Kidney glomerular epithelial cell (primary cell): ENCODE measurements at places on chromosomes 16 and 17.
A peak's percentile ranks its signal among the peaks of the same experiment; 100 is the strongest.

DNA sequence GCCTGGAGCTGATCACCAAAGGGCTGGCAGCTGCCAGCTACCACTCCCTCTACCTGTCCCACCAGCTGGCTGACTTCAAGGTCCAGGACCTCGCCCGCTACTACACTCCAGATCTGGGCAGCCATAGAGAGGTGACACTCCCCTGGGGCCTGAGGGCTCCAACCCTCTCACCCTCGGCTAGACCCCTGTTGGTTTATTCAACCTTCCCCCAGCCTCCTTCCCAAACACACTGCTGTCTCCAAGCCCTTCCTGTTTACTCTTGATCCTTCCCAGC is 18.0 kb downstream of the ALOX12B start:
- no peak for DNase-seq

DNA sequence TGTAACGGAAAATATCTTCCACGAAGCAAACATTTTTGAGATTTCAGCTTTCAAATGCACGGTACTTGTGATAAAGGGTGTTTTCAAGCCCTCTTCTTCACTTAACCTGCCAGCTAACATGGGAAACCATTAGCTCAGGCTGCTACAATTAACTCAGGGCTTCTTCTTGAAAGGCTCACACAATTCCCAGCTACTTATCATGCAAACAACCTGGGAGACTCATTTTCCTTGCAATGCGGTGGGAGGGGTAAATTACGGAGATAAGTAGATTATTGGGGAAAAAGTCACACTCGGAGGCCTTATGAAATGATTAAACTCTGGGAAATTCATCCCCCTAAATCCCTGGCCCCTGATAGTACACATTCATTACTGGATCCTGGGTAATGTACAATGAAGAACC is 266.4 kb downstream of the STX8 start:
- DNase-seq = no peak

- DNase-seq = no peak
These were observed 113.1 kb downstream of the ZFHX3 start for GRCh38 chr16:72934636-72935403.

DNA sequence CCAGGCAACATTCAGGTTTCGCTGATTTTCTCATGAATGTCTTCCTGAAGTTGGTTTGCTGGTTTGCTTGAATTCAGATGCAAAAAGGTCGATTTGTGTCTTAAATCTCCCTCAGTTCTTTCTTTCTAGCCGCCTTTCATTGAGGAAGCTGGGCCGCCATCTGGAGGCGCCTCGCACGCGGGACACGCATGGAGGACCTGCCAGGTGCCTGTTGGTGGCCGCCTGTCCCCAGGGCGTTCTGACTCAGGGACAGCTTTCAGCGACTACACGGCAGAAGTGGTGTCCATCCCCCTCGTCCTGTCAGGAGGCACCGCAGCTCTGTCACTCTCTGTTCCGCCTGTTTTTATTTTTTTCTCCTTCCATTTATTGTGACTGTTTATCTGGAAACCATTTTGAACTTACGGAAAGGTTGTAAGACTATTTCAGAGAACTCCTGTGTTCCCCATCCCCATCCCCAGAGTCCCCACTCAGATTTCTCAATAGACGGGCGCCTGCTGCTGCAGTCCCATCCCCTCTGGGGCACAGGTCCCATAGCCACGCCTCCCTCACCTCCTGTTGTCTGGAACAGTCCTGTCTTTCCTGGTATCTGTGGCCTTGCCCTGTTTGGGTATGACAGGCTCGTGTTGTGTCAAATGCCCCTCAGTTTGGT is 33.2 kb downstream of the COX4I1 start:
- no peak for DNase-seq

GRCh38 chr16:53952215-53953208 is 248.6 kb downstream of the FTO start:
- peak; percentile 7 for DNase-seq

- no peak for DNase-seq
These were observed 1225.1 kb downstream of the CDH8 start for GRCh38 chr16:60811051-60811608.

DNA sequence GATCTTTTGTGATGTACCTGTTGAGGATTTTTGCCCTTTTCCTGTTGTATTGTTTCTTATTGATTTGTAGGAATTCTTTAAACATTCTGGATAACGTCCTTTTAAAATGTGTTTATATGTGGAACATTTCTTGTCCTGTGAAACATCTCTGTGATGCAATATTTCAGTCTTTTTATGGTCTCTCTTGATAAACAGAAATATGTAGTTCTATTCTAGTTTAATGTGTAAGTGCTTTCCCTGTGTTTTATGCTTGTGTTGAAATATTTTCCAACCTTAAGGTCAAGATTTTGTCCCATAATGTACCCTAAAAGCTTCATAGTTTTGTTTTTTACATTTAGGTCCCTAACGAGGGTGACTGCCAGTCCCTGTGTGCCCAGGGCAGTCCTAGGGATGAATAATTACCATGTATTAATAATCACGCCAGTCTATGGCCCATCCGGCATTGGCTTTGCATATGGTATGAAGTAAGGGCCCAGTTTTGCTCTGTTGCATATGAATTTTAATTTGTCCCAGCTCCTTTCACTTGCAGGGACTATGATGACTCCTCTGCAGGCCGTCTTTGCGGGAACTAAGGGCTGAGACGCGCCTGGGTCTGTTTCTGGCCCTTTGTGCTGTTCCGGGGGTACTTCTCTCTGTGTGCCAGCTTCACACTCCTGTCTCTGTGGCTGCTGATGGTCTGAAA is 44.2 kb downstream of the RPTOR start:
- DNase-seq = no peak

DNA sequence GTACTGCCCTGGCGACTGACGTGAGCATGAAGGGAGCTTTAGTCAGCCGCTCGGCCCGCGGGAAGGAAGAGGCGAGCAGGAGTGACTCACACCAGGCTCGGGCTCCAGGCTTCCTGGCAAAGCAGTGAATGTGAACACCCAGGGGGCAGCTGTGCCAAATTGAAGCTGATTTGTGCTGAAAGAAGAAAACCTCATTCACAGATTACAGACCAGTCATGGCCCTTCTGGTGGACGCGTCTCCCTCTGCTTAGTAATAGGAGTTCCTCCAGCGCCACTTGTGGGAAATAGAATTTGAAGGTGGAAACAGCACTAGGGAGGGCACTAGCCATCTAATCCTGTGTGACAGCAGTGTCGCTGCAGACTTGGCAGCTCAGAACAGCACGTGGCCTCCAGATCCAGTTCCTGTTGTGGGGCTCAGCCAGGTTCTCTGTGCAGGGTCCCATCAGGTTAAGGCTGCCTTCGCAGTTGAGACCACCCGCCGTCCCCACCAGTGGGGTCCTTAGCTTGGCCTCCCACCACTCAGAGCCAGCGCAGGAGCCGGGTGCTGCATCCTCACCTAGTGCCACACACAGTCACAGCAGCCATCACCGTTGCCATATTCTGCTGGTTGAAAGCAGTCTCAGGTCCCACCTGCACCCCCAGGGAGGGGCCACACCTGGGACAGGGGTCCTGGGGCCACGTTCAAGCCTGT is 164.5 kb upstream of the CHMP6 start:
- peak; percentile 2 for DNase-seq

- peak; percentile 13 for DNase-seq
These were observed 28.0 kb downstream of the CRISPLD2 start for GRCh38 chr16:84847564-84848355.

- DNase-seq = peak; percentile 31
These were observed 242.0 kb downstream of the FTO start for GRCh38 chr16:53945996-53946395.

DNA sequence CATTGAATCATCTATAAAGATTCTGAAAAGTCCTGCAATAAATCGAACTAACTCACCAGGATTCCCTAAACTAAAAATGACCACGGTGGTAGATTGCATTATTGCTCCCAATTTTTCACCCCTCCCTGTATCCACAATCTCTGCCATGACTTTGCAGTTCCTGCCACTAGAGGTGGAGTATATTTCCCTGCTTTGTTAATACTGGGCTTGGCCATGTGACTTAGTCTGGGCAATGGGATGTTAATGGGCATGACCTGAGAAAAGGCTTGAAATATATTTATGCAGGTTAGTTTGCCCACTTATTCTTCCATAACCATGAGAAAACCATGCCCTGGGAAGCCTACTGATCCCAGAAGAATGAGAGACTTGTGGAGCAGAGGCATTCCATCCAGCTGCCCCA is 59.1 kb downstream of the NOG start:
- no peak for DNase-seq

GRCh38 chr17:81171941-81172340 is 5.9 kb upstream of the AATK start:
- DNase-seq = no peak
